Fibroblast of the conjunctiva (primary cell): ENCODE measurements at places on chromosomes 12 and 14.

DNA sequence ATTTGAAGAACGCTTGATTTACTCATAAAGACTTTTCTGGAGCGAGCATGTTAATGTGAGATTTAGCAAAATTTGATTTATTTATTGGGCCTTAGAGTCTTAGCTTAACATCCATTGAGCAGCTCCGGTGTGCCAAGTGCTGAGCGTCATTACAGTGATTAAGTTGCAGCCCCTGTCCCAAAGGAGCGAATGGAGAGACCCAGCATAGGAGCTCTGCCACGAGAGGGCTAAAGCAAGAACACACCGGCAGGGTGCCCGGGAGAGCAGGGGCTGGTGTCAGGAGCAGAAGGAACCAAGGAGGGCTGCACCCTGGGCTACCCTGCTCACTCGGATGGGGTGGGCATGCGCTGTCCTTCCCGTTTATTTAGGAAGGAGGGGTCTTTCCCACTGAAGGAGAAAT is 50.6 kb downstream of the PPP2R5C start:
- DNase-seq = no peak

DNA sequence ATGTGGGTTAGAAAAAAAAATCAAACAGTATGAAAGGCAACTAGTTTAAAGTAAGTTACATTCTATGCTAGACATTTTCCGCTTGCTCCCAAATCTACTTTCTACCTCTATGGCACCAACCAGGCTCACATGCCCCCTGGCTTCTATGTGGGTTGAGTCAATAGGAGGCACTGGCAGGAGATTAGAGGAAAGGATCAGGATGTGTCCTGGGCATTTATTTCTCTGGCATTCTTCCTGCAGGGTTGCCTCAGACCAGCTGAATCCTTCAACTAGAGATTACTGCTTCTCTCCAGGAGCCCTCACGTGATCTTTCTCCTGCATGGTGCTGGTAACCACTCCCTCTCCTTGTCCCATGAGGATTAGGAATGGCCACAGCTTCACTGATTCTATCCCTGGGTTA is 14.9 kb upstream of the CCDC60 start:
- DNase-seq = no peak

DNA sequence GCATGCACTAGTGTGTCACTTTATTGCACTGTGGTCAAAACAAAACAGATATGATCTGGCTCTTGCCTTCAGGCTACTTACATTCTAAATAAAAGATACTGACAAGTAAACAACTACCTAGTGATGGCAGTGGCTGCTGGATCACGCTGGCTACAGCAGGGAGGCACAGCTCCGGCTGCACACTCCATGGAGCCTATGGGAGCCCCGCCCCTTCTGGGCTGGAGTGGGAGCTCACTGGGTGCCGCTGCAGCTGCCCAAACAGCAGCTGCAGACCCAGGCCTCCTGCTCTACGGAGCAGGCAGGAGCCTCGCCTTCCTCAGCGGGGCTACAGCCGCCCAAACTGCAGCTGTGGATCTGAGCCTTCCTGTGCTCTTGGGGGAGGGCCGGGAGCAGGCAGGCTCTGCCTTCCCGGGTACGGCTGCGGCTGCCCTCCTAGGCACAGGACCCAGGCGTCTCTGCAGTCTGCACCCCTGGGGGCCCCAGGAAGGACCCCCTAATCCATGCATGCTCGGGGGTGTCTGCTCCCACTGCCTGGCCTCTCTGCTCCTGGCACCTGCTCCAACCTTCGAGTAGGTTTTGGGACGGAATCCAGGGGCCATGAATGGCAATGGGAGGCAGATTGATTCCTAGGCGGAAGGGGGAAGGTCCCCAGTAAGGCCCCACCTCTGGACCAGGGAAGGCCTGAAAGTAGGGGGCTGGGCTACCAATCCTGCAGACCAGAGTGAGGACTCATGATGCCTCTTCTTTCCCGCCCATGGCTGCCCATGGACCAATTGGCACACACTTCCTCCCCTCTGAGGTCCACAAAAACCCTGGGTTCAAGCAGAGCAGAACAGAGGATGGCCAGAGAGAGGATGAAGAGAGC is 253.1 kb downstream of the ANO6 start:
- no peak for DNase-seq

DNA sequence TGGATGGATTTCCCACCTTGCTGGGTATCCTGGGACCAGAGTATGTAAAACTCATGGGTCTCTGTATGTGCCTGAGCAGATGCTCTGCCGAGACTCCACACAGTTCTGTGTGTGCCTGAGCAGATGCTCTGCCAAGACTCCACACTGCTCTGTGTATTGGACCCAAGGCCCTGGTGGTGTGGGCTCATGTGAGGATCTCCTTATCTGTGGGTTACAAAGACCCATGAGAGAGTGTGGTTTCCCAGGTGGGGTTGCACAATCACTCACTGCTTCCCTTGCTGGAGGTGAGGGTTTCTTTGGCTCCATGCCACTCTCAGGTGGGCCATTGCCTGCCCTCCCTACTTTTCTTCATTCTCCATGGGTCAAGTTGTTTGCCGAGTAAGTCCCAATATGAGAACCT is 141.5 kb downstream of the TBC1D30 start:
- DNase-seq = no peak

DNA sequence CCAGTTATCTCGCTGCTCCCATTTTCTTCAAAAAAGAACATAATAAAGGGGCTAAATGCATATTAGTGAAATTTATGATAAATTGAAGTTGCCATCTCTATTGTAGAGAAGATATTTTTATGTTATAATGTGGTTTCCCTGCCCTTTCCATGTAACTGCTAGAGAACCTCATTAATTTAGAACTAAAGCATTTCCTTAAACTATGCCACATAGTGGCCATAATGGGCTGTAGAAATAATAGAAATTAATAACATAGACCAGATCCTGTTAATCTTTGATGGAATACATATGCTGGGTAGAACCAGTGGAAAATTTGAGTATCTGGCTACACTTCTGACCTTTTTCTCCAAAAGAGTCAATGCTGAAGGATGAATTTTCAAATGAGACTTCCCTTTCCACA is 376.7 kb downstream of the PDZRN4 start:
- DNase-seq = no peak

DNA sequence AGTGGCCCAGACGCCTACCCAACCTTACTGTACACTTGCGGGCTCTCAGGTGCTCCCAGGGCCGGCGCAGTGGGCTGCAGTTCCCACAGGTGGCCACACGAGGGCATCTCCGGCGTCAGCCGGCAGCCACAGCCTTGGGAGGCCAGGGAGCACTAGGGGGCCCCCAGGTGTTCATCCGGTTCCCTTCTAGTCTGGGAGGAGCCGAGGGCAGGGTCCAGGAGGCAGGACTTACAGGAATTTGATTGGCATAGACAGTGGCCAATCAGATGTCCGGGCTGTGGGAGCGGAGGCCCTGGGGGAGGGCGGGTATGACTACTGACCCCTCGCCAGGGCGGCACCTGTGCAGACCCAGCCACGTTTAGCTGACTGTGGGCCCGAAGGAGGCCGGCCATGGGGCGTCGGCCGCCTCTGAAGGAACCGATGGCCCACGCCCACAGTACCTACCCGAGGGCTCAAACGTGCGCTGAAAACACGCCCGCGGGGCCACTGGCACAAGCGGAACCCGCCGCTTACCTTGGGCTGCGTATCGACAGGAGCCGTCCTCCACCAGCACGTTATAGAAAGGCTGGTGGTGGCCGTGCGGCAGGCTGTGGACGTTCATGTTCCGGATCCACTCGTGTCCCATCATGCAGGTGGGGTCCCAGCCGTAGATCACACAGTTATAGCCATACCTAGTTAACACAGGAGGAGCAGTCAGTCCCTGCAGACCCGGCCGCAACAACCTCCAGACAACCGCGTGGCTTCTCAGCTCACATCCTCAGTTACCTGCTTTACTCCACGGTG is 34.8 kb downstream of the FBXO21 start:
- no peak for DNase-seq

DNA sequence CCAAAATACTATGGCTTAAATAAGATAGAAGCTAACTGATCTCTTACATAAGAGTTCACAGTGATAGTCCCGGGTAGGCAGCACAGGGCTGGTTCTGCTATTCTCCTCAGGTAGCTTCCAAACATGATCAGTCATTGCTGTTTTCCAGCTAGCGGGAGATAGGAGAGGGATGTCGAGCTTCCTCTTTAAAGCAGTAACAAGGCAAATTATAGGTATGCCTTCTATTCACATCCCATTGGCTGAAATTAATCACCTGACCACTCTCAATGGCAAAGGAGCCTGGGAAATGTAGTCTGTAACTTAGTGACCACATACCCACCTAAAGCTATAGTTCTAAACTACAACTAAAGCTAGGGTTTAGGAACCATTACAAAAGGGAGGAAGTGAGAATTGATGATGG is 34.5 kb upstream of the VRK1 start:
- DNase-seq = peak; percentile 18

DNA sequence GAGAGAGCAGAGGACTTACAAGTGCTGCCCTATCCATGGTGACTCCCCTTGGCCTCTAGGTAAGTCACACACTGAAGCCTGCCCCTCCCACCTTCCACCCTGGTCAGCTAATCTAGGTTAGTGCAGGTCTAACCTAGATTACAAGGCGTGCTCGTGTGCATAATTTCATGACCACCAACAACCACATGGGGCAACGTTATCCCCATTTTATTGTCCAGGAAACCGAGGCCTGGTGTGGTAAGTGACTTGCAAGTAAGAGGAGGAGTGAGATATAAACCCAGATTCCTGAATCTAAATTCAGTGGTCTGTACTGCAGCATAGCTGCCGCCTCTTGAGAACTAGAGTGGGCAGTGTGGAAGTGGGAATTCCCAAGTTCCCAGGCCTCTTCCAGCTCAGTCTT is 171.1 kb downstream of the DAD1 start:
- no peak for DNase-seq

GRCh38 chr12:48961331-48961730 is 4.0 kb upstream of the ARF3 start:
- DNase-seq = no peak

- DNase-seq = no peak
Measured at GRCh38 chr14:105067140-105067968, 2.1 kb upstream of the GPR132 start.

GRCh38 chr14:35403114-35403602 is 1.4 kb downstream of the NFKBIA start:
- DNase-seq = no peak

DNA sequence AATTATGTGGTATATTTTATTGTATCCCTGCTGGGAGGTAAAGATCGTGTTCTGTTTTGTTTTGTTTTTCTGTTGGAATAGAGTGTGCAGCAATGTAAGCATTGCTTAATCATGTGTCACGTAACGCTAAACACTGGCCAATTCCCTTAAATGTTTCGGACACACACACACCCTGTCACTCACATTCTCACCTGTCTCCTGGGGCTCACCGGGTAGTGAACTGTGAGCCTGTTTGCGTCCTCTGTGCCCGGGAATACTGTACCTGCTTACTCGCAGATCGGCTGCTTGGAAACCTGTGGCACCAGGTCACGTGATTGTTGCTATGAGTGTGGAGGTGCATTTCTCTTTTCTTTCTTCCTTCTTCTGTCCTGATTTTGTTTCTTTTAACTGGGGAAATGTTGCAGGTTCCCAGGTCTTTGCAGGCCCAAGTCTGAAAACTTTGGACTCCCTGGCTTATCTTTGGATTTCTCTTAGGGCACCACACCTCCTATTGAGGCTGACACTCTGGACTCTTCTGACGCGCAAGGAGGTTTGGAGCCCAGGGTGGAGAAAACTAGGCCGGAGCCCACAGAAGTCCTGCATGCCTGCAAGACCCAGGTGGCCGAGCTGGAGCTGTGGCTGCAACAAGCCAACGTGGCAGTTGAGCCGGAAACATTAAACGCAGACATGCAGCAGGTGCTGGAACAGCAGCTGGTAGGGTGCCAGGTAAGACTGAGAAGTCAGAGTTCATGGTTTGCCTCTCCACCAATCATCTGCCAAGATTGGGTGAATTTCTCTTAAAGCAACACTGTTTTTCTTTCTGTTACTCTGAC is 181.1 kb downstream of the ESR2 start:
- DNase-seq = no peak

DNA sequence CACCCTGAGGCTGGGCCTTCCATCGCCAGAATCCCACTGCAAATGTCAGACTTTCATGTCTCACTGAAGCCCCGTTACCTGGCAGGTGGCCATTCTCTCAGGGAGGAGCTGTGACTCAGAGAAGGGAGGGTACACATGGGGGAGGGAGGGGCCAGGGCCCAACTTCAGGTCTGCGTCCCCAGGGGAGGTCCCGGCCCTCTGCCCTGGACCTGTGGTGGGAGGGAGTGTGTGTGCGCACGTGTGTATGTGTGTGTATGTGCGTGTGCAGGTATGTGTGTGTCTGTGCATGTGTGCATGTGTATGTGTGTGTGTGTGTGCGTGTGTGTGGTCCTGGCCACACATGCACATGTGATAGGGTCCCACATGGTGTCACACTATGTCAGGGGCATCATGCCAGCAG is 50.9 kb downstream of the MVK start:
- DNase-seq = no peak

DNA sequence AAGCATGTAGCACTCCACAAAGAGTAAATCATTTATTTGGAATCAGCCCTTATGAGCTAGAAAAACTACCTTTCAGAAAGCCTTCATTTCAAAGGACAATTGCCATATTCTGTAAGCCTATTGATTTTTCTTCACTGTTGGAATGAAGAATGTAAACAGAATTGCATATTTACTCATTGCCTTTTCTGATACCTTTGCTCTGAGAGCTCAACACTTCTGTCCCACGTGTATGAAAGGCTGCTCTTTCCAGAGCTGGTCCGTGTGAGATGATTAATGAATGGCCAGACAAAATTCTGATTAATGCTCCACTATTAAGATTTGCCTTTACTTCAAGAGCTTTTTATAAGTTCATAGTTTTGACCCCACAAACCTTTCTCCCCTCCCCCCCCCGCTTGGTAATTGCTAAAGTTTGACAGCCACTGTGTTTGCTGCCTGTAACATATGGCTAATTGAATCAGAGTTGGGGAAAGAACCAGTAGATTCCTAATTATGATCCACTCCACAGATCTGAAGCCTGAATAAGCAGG is 63.0 kb upstream of the PLEKHA5 start:
- no peak for DNase-seq

DNA sequence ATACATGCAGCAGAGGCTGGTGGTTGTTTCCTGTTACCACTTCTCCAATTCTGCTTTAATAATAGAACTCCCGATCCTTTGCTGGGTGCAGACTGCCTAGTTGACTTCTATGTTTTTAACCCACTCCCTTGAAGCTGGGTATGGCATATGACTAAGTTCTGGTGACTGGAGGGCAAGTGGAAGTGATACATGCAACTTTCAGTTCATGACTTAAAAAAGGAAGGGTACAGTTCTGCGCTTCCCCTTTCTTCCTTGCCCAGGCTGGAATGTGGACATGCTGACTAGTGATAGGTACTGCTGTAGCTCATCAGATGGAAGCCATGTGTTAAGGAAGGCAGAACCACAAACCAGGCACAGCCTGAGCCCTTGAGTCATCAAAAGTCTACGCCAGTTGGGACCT is 2.4 kb upstream of the A2M start:
- DNase-seq = no peak
